ENCODE measurements at places on chromosomes 6 and 20.

- DNase-seq = peak; percentile 81
These were observed 52.0 kb downstream of the ME1 start for GRCh38 chr6:83378621-83379388.

GRCh38 chr20:61042506-61043385 lies 209.3 kb upstream of the CDH4 start:
- peak; percentile 9 for DNase-seq

DNA sequence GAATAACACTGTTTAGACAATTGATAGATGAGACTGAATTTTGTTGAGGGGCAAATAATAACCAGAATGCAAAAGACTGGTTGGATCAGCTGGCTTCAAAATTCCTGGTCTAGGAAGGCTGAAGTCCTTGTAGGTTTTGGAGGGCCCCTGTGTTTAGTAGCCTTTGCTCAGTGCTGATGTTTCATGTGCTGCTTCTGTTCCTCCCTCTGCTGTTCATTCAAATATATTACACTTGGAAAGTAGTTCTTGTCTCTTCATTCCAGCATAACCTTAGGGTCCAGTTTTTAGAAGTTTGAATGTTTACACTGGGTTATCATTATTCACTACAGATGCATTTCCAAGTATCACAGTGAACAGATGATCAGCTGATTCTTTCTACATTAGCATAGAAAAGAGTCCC lies 72.5 kb downstream of the FLRT3 start:
- DNase-seq = peak; percentile 38

DNA sequence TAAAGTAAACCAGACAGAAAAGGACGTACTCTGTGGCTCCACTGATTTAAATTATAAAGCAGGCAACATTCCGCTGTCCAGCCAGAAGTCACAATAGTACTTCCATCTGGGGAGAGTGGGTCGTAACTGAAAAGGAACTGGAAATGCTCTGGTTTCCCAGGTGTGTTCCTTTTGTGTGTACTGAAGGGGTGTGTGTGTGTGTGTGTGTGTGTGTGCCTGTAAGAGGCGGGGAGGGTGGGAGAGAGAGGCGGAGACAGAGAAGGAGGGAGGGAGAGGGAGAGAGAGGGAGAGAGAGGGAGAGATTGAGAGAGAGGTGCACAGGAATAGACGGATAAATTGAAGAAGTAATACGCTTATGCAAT lies 178.4 kb upstream of the ZNF184 start:
- no peak for DNase-seq

- DNase-seq = no peak
These were observed 1.2 kb downstream of the POU5F1 start for GRCh38 chr6:31169123-31169857.

- no peak for DNase-seq
These were observed 109.4 kb downstream of the ATXN1 start for GRCh38 chr6:16651871-16652270.

- DNase-seq = no peak
These were observed 82.0 kb downstream of the SLC22A3 start for GRCh38 chr6:160430203-160430602.

DNA sequence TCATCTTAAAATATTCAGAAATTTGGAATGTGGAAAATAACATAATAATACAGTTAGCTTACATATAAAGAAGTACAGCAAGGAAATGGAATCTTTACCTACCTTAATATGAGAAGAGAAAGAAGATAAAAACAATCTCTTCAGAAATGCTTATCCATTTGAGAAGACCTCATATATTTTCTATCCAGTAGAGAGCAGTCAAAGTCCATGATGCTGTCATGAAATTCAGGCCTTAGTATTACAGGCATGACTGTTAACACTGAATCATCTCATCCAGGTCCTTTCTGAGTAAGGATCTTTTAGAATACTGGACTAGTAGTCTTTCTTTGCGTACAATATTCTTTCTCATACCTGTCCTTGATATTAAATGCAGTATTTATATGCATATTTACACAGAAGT lies 713.4 kb downstream of the CD109 start:
- DNase-seq = peak; percentile 83

- DNase-seq = no peak
These were observed 380.2 kb downstream of the TBC1D32 start for GRCh38 chr6:120954111-120954510.

- no peak for DNase-seq
These were observed 3.1 kb upstream of the UBE2J1 start for GRCh38 chr6:89355511-89356194.

- no peak for DNase-seq
These were observed 5.3 kb downstream of the TMEM170B start for GRCh38 chr6:11542863-11543262.

DNA sequence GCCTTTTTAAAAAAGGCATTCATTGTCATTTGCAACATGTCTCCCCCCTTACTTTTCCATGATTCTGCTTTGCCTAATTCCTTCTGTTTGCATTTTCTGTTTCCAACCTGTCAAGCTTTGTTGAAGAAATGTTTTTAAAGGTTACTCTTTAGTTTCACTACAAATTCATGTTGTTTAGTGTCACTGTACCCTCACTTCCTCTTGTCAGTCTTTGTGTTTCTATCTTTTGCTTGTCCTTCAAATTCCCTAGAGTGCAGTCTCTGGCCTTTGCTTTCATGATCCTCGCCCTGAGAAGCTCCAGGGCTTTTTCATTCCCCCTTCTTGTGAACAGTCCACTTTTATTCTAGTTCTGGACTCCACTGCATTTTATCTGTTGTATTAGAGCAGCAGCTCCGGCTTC lies 90.6 kb downstream of the MAP3K4 start:
- DNase-seq = no peak

GRCh38 chr6:147507162-147508041 lies 1.1 kb upstream of the SAMD5 start:
- DNase-seq = peak; percentile 2

DNA sequence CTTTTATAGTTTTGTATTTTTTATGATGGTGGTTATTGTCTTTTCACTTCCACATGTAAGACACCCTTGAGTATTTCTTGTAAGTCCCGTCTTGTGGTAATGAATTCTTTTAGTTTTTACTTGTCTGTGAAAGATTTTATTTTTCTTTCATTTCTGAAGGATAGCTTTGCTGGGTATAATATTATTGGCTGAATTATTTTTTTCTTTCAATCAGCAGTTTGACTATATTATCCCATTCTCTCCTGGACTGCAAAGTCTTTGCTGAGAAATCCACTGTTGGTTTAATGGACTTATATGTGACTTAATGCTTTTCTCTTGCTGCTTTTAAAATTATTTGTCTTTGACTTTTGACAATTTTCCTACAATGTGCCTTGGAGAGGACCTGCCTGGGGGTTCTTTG lies 13.8 kb downstream of the KIF25 start:
- DNase-seq = no peak

GRCh38 chr20:21517566-21518277 lies 3.9 kb upstream of the NKX2-2 start:
- no peak for DNase-seq

DNA sequence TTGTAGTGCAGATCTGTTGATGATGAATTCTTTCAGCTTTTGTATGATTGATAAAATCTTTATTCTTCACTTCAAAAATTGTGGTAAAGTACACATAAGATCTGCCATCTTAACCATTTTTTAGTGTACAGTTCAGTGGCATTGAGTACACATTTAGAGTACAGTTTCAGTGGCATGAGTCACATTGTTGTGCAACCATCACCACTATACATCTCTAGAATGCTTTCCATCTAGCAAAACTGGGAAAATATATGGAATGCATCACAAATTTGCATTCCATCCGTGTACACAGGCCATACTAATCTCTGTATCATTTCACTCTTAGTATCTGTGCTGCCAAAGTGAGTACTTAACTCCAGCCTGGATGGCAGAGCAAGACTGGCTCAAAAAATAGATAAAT lies 28.7 kb downstream of the SIRPD start:
- DNase-seq = peak; percentile 25

DNA sequence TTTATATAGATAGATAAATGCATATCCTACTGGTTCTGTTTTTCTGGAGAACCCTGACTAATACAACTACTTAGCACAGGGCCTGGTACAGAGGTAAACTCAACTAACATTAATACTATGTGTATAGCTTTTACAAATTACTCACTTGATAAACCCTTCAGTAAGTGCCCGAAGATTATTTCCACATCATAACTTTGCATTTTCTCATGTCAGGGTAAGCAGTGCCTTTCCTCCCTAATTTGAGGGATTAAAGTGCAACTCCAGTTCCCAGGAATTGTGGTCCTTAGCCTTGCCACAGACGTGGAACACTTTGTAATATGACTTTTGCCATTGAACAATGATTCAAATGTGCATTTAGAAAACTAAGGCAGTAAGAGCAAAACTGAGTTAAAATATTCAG lies 147.5 kb upstream of the SMLR1 start:
- no peak for DNase-seq

DNA sequence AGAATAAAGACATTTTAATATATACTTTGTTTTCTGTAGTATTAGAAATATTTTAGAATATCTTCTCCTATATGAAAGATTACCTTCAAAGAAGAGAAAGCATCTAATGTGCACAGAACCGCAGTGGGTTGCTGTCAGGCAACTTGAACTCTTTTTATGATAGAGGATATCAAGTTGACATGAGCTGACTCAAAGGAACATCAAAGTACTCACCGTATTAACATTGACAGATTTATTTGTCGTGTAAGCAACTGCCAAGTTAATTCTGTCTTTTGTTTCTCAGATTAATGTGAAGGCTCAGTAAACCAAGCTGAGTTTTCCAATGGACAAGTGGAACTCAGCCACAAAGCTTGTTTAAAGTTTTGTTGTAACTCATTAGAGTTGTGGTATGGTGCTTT lies 2.2 kb upstream of the GINM1 start:
- no peak for DNase-seq

GRCh38 chr20:41526327-41526726 lies 91.8 kb downstream of the CHD6 start:
- no peak for DNase-seq
